ENCODE measurements at places on chromosomes 16 and 17.
A peak's percentile ranks its signal among the peaks of the same experiment; 100 is the strongest.

DNA sequence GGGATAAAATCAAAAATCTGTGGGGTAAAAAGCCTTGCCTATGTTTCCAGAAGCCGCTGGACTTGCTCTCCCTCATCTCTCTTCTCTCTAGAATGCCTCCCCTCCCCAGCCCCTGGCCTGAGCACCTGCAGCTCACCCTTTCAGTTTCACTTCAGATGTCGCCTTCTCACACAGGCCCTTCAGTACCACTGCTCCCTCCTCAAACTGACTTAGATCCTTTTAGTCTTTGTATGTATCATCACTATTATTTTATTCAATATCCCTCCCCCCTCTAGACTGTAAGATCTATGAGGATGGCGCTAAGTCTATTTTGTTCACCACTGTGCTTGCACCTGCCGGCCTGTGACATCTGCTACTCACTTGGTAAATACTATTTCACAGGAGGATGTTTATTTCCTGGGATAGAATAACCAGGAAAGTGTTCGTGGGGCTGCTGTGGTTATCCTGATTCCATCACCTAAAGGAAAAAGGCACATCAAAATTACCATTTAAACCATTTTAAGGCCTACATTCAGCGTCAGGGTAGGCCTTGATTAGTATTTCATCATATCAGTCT is 122.3 kb downstream of the MRTFB start:
- peak; percentile 64 for DNase-seq

DNA sequence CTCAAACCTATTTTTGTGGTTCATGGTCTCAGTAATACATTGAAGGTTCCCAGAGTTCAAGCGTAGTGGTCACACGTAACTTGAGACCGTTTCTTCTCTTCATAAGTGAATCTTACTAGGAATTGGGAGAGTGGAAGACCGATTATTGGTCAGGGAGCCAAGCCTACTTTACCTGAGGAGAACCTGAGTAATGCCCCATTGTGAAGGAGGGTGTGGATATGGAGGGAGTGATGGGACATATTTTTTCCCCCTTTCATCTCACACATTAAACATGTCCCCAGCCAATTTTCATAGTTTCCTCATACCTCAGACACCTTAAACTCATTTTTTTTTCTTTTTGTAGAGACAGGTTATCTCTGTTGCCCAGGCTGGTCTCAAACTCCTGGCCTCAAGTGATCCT is 8.9 kb downstream of the GEMIN4 start:
- no peak for DNase-seq

GRCh38 chr17:77644181-77645071 is 314.1 kb upstream of the TNRC6C start:
- no peak for DNase-seq

DNA sequence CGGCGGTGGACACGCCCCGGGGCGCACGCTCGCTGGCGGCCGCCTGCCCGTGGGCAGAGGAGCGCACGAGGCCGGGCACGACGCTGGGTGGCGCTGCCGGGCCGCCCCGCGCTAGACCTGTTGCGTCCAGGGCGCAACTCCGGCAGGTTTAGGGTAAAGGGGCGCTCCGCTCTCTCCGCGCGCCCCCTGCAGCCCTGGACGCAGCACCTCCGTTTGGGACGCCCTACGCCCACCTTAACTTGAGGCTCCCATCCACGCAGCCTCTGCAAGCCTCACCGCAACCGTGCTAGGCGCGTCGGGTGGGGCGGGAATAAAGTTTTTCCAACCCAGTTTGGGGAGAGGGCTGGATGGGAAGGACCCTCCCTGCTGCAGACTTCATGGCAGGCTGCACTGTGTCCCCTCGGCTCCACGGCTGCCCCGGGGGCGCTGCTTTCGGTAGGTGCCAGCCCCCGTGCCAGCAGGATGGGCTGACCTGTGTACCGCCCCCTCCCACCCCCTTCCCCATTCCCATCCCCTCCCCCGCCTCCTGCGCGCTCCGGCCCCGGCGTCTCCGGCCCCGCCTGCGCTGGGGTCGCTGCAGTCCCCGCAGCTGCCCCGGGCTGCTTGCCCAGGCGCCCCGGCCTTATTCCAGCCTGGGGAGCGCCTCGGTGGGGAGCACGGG is at the start of gene SYT17:
Gene SYT17, plus strand, starts transcription at position 531 of the 661 bp plus-strand sequence. CDS start 407 bp downstream, outside the sequence.
- DNase-seq: peak; percentile 14

Data from activated CD4-positive, alpha-beta T cell treated with anti-CD3 and anti-CD28 coated beads, Interleukin-2, amount 10 ng/mL, durations not matched to agents 7 days and 5 days (primary cell).